H1 (cell line): ENCODE measurements at places on chromosomes 3 and 15. TPM values are rescaled to one million over a fixed set of nuclear protein-coding genes. Genes with fewer than 3 reads are reported as not detected.

Gene CPA3
- polyA plus RNA-seq = not detected in 2 replicates

Gene SLC25A38
- polyA plus RNA-seq = 45.8 and 49.9 TPM in 2 replicates

Gene ATP6V1A
- polyA plus RNA-seq = 9.7 and 15.4 TPM in 2 replicates

Gene MYO9A
- polyA plus RNA-seq = 3.9 and 4.9 TPM in 2 replicates

Gene SEMA3F
- polyA plus RNA-seq = 20.3 and 36.0 TPM in 2 replicates

Gene GRM2
- polyA plus RNA-seq = 10.5 and 11.7 TPM in 2 replicates

Gene AHSG
- 0.68 and 0.86 TPM in 2 replicates for polyA plus RNA-seq

Gene ZNF774
- polyA plus RNA-seq = 0.82 and 0.96 TPM in 2 replicates

Gene WNT7A
- polyA plus RNA-seq = 0.02 and 0.11 TPM in 2 replicates

Gene HCN4
- 3.7 and 4.1 TPM in 2 replicates for polyA plus RNA-seq

Gene MUSTN1
- 1.1 and 3.0 TPM in 2 replicates for polyA plus RNA-seq

Gene NR1D2
- polyA plus RNA-seq = 3.5 and 5.9 TPM in 2 replicates

Gene TMEM45A
- 6.9 and 14.2 TPM in 2 replicates for polyA plus RNA-seq

Gene TLR9
- 0.05 and 0.06 TPM in 2 replicates for polyA plus RNA-seq

Gene PLA2G4D
- 0.18 and 0.20 TPM in 2 replicates for polyA plus RNA-seq

Gene LNP1
- polyA plus RNA-seq = 6.6 and 7.8 TPM in 2 replicates

Gene CD276
- 158 and 190 TPM in 2 replicates for polyA plus RNA-seq

Gene SELENOT
- 133 and 290 TPM in 2 replicates for polyA plus RNA-seq

Gene TGM4
- polyA plus RNA-seq = 0.02 TPM in 2 replicates

Gene ATP13A5
- polyA plus RNA-seq = not detected in 2 replicates

Gene PLA2G4E
- polyA plus RNA-seq = 0.03 TPM in 2 replicates

Gene ISY1
- polyA plus RNA-seq = 27.8 and 38.7 TPM in 2 replicates

Gene GOLGA8A
- 5.4 and 5.5 TPM in 2 replicates for polyA plus RNA-seq

Gene SCN11A
- polyA plus RNA-seq = 0.16 and 0.21 TPM in 2 replicates

Gene HCLS1
- 0.46 and 0.53 TPM in 2 replicates for polyA plus RNA-seq
